ENCODE measurements at places on chromosomes 1 and 21. TPM values are rescaled to one million over a fixed set of nuclear protein-coding genes. Genes with fewer than 3 reads are reported as not detected.

LMX1A gene
- total RNA-seq = not detected

RIIAD1 gene
- total RNA-seq = not detected

WNT2B gene
- 0.04 TPM for total RNA-seq

SPRR2F gene
- 0.76 TPM for total RNA-seq

KCNJ9 gene
- total RNA-seq = not detected

DNA sequence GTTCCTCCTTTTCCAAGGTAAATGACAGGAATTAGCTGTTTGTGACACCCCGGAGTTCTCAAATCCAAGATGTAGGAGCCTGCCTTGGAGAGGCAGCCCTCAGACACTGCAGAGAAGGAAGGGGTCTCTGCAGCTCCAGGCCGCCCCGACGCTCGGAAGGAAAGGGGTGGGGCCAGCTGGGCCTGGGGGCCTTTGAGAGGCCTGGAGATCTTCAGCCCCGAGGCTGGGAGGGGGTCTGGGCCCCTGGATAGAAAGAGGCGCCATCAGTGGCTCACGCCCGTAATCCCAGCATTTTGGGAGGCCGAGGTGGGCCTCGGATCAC lies 1.1 kb upstream of the TNFRSF18 start:
- no peak for DNase-seq

GRCh38 chr1:97636941-97637340 lies 283.9 kb downstream of the DPYD start:
- no peak for DNase-seq

DNA sequence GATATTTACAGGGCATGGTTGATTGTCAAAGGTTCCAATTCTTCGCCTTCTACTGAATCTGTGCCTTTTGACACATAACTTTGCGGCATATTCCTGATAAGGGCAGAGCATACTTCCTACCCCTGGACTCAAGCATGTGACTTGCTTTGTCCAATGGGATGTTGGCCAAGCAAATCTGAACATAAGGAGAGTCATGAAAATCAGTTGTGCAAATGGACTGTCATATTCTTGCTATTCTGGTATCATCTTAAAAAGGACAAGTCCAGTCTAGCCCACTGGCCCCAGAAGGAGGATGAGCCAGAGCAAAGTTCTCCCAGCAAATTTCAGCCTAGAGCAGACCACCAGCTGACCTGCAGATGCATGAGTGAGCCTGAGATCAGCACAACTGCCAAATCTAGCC lies 41.0 kb upstream of the MUTYH start:
- peak; percentile 41 for DNase-seq

DNA sequence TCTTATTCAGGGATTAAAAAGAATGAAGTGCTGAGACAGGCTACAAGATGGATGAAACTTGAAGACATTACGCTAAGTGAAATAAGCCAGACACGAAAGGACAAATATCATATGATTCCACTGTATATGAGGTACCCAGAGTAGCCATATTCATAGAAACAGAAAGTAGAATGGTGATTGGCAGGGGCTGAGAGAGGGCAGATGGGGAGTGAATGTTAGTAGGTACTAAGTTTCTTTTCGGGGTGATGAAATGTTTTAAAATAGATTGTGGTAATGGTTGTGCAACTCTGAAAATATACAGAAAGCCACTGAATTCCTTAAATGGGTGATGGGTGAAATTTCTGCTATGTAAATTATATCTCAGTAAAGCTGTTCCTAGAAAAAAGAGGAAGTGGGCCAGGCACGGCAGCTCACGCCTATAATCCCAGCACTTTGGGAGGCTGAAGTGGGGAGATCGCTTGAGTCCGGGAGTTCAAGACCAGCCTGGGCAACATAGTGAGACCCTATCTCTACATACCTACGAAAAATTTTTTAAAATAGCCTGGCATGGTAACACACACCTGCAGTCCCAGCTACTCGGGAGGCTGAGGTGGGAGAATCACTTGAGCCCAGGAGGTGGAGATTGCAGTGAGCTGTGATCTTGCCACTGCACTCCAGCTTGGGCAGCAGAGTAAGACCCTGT lies 15.9 kb downstream of the SLC27A3 start:
- DNase-seq = peak; percentile 19

DNA sequence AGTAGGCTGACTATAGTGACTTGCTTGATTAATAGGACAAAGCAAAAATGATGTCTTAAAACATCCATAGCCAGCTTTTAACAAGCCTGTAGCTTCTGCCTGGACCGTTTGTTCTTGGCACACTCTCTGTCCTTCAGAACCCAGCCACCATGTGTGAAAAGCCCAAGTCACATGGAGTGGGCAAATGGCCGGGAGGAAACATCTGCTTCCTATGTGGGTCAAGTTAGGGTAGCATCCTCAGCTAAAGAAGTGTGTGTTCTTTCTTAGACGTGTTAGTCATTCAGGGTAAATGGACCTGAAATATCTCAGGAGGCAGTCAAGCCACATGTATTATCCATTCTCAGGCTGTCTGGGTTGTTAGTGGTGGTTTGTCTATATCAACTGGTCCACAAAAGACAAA lies 23.4 kb downstream of the RD3 start:
- no peak for DNase-seq

All from K562 (cell line).